ENCODE measurements at places on chromosomes 1 and 21. TPM values are rescaled to one million over a fixed set of nuclear protein-coding genes. Genes with fewer than 3 reads are reported as not detected.
A peak's percentile ranks its signal among the peaks of the same experiment; 100 is the strongest.

DNA sequence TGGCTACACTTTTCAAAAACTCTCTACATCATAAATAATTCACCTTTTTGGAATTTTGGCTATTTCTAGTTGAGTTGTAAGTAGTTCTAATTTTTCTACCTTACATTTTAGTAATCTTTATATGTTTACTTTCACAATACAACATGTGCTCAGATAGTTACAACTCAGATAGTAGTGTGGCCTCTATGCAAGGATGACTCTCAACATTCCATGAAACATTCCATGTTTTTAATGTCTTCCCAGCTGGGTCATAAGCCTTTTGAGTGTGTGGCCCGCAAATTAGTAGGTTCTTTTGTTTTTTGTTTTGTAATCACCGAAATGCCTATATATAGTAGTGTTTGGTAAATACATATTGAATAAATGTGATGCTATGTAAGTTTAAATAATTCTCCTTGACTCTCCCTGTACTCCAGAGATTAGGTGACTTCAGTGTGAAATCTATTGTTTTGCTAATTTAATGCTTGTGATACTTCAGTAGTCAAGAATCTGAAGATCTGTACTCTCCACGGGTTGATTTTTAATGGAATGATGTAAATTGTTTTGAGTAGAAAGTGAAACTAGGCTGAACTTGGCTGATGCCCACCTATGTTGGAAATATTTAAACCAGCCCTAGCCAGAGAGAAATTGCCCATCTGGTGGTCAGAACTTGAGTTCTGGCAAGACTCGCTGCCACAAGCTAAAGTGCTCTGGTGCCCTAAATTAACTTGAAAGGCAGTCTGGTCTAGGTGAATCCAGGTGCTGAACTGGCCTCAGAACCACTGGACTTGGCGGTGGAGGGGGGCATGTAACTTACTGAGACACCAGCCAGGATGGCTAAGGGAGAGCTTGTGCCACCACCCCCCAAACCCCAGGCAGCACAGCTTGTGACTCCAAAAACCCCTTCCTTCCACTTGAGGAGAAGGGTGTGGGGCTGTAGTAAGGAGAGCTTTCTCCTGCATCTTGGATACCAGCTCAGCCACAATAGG is 165.6 kb downstream of the USP25 start:
- no peak overlapping the region for H3K4me3 ChIP-seq
- H3K36me3 ChIP-seq: no peaks in the 10 kb centered on the region
- H3K4me1 ChIP-seq: no peaks in the 10 kb centered on the region
- H3K27ac ChIP-seq: no peak overlapping the region

DNA sequence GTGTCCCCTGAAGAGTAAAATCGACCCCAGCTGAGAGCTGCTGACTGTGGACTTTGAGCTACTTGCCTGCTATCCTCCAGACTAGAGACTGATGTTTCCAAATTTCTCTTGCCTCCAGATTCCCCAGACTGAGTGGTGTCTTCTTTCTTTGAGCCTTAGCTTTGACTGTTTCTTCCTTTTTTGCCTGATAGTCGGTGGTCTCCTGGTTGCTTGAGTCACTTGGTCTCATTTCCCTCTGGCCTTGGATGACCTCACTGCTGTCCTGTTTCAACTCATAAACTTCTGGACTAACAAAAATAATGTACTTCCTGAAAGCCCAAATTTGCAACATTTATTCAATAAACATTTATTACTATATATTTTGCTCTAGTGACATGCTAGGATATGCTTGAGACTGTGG is 52.9 kb upstream of the DIPK1A start:
- DNase-seq: no peak
- no peaks in the 10 kb centered on the region for H3K36me3 ChIP-seq
- no peaks in the 10 kb centered on the region for H3K27me3 ChIP-seq
- no peak overlapping the region for H3K27ac ChIP-seq
- peaks cover 3% of the 10 kb centered on the region for H3K4me1 ChIP-seq

- no peak overlapping the region for H3K27ac ChIP-seq
- no peak overlapping the region for H3K4me3 ChIP-seq
- no peak for DNase-seq
- H3K4me1 ChIP-seq: no peaks in the 10 kb centered on the region
These were observed 19.0 kb upstream of the C1orf174 start for GRCh38 chr1:3918966-3919611.

- no peak overlapping the region for H3K27ac ChIP-seq
- H3K27me3 ChIP-seq: no peaks in the 10 kb centered on the region
- peak; percentile 30 for DNase-seq
- H3K4me1 ChIP-seq: peaks cover 3% of the 10 kb centered on the region
- no peaks in the 10 kb centered on the region for H3K36me3 ChIP-seq
These were observed 16.6 kb downstream of the HIVEP3 start for GRCh38 chr1:41902159-41902577.

- H3K27me3 ChIP-seq: no peaks in the 10 kb centered on the region
- no peaks in the 10 kb centered on the region for H3K36me3 ChIP-seq
- no peak overlapping the region for H3K27ac ChIP-seq
- peak; percentile 65 for DNase-seq
- peaks cover 11% of the 10 kb centered on the region for H3K4me1 ChIP-seq
These were observed 89.3 kb downstream of the ITPKB start for GRCh38 chr1:226649780-226650179.

DNA sequence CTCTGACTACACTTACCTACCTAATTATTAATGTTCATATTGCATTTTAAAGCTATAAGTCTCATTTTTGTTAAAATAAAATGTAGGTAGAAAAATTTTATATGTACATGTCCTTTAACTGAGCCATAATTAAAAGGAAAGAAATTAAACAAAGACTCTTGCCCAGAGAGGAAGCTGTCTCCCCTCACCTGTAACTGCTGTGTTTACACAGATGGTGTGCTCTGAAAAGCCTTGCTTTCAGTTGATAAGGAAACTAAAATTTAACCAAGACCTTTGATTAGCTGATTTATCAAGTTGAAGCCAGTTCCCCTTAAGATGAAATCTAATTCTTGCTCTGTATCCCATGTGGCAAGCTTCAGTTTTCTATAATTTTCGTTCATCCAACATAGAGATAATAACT is 213.5 kb downstream of the LYPLAL1 start:
- no peaks in the 10 kb centered on the region for H3K36me3 ChIP-seq
- H3K4me1 ChIP-seq: no peaks in the 10 kb centered on the region
- no peak overlapping the region for H3K27ac ChIP-seq
- H3K27me3 ChIP-seq: no peaks in the 10 kb centered on the region

DNA sequence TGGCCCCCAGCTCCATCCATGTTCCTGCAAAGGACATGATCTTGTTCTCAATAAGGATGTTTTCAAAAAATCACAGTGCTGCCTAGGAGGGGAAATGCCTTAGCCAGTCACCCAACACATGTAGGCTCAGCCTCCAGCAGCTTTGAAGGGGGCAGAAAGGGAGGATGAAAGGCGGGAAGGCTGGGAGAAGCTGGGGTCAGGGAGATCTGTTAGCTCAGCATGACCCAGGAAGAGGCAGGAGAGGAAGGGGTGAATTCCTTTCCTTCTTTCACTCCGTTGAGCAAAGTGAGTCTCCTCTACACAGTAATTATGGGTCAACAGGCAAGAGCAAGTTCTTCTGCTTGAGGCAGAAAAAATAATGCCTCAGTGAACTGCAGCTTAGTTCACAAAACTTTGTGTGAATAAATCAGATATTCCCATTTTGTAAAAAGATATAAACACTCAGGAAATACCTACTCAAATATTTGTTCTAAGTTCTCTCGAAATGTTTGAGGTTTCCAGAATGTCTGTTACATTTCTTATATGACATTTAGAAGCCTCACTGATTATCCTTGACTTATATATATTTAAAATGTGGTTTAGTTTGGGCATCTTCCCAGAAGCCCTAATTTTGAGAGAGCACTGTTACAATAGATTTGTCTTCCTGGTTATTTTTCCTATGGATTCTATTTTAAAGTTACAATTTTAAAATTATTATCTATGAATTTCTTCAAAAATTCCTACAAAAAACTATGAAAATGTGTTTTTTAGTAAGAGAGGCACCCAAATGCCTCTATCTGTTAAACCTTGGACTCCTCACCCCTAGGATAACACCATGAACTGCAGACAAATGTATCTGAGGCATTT is 116.8 kb downstream of the KCNJ6 start:
- no peaks in the 10 kb centered on the region for H3K27me3 ChIP-seq
- H3K4me3 ChIP-seq: no peak overlapping the region
- no peak for DNase-seq

DNA sequence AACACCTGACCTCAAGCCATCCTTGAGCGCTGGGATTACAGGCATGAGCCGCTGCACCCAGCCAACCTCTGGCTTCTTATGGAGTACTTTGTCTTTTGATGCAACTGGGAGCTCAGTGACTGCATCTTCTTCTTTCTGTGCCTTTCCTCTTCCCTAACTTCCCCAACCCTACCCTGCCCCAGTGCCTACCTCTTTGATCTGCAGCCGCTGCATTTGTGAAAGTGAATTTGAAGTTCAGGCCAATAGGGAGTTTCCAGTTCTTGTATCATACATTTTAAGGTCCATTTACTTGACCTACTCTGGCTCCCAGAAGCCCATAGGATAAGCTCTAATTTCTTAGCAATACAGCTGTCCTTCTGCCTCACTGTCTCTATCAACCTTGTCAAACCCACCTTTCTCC is 52.2 kb downstream of the KCNC4 start:
- H3K4me3 ChIP-seq: no peak overlapping the region
- peaks cover 5% of the 10 kb centered on the region for H3K4me1 ChIP-seq
- H3K27ac ChIP-seq: no peak overlapping the region
- H3K27me3 ChIP-seq: no peaks in the 10 kb centered on the region
- DNase-seq: no peak

DNA sequence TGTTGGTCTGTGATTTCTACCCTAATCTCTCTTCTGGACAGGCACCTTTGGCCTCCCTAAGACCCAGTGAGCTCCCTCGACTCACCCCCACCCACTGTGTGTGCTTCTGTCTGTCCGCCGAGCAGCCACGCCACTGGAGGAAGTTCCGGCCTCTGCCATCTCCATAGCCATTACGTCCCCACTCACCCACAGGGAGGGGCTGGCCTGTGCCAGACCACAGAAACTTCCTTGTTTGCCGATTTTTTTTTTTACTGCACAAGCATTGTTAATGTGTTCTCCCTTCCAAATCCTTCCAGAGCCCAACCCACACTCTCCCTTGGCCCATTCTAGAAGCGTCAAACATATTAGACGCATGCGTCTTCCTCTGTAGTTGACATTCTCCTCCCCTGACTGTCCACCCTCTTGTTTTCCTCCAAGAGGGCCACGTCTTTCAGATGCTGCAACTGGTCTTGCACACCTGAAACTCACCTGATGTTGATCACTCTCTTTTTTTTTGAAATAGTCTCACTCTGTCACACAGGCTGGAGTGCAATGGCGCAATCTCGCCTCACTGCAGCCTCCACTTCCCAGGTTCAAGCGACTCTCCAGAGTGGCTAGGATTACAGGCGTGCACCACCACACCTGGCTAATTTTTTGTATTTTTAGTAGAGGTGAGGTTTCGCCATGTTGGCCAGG is 72.3 kb downstream of the EVA1C start:
- no peak overlapping the region for H3K27ac ChIP-seq
- 0 out of 2 replicates have a peak, but pooled peaks cover 3% of the 10 kb centered on the region for H3K36me3 ChIP-seq
- no peak for DNase-seq
- H3K27me3 ChIP-seq: no peaks in the 10 kb centered on the region
- H3K4me3 ChIP-seq: no peak overlapping the region

The AGTRAP gene
- 79.0 TPM for polyA plus RNA-seq

The SIK1 gene
- 0.14 TPM for polyA plus RNA-seq

The S100A14 gene
- polyA plus RNA-seq: 0.53 TPM
